ENCODE measurements at places on chromosomes 1 and 21.

DNA sequence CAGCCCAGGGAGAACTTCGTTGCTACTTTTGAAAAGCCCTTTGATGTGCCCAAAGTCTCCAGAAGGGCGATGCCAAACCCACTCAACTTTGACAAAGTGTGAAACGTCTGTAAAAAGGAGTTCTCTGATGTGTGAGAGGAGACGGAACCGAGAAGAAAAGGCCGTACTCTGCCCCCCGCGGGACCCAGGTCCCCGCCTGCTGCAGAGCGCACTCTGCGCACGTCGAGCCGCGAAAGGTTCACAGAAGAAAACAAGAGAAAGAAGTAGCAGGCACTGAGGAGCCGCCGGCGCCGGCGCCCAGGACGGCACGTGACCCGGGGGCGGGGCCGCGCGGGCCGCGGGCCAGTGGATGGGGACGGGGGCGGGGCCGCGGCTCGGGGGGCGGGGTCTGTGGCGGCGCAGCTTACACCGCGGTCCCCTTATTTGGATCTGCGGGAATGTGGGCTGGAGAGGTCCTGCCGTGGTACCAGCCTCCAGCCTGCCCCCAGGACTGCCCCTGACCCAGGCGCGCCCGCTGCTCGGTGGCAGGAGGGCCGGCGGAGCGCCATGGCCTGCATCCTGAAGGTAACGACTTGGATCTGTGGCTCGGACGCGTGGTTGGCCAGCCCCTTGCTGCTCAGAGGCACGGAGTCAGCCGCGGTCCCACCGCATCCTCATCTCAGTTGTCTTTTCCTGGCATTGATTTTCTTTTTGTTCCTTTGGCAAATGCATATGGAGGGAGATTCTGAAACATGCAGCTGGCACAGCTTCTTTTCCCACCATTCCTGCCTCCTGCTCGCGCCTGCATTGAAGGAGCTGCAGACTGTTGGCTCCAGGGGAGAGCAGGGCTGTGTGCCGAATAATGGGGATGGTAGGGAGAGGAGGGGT lies at the start of gene ST6GALNAC3:
TSS of gene ST6GALNAC3 (plus strand) at position 426 of the 867 bp plus-strand sequence.
- DNase-seq, result peak; percentile 74

GRCh38 chr1:14741082-14741481 lies 142.6 kb downstream of the KAZN start:
- no peak for DNase-seq

DNA sequence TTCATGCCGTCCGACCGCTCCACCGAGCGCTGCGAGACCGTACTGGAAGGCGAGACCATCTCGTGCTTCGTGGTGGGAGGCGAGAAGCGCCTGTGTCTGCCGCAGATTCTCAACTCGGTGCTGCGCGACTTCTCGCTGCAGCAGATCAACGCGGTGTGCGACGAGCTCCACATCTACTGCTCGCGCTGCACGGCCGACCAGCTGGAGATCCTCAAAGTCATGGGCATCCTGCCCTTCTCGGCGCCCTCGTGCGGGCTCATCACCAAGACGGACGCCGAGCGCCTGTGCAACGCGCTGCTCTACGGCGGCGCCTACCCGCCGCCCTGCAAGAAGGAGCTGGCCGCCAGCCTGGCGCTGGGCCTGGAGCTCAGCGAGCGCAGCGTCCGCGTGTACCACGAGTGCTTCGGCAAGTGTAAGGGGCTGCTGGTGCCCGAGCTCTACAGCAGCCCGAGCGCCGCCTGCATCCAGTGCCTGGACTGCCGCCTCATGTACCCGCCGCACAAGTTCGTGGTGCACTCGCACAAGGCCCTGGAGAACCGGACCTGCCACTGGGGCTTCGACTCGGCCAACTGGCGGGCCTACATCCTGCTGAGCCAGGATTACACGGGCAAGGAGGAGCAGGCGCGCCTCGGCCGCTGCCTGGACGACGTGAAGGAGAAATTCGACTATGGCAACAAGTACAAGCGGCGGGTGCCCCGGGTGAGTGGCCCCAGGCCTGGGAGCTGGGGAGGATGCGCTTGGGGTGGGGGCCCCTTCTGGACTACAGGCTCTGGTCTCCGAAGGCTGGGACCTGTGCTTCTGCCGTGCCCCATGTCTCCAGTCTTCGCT lies 1.1 kb downstream of the SKI start:
- peak; percentile 75 for DNase-seq

GRCh38 chr1:241675983-241676382 lies 23.9 kb downstream of the WDR64 start:
- no peak for DNase-seq

- no peak for DNase-seq
Observed at GRCh38 chr1:201693890-201694607, 134.9 kb upstream of the IPO9 start.

DNA sequence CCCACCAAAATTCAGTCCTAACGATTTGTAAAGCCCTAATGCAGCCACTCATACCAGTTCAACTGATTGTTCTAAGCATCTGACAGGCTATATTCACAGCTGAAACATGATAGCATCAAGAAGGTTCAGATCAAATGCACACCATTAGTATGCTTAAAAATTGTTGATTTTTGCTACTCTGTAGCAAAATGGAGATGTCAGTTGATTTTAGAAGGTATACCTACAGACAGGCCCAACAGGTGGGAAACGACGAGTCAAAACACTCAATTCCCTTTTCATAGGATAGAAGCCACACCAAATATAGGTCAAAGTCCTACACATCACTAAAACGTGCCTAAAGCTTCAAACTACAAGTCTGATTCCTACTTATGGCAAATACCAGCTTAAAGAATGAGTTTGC lies 6.7 kb downstream of the SFPQ start:
- DNase-seq, result no peak

DNA sequence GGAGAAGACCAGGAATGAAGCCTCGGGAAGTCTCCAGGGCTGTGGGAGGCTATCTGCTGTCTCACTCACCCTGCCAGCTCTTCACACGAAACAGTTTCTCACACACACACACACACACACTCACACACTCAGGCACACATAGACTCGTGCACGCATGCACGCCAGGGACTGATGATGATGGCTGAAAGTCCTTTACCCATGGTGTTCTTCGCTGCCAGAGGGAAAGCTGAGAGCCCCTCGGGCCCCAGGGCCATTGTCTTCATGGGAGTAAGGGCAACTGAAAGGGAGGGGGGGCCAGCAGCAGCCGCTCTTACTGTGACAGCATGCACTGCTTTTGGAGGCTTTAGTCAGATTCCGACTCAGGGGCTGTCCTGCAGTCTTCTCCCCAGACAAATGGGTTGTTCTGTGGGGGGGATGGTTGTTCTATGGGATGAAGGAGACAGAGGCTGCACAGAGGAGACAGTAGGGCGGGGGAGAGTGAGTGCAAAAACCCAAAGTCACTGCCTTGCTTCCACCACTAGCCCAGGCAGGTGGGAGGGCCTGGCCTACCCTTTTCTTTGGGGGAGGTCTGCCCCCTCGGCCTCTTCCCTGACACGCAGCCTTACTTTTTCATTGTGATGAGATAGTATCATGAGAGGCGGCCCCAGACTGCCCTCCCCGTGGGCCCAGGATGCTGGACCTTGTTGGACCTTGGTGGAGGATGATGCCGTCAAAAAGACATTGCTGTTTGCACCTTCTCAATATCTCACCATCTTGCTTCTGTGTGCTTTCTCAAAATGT lies 29.0 kb downstream of the STUM start:
- DNase-seq, result no peak

DNA sequence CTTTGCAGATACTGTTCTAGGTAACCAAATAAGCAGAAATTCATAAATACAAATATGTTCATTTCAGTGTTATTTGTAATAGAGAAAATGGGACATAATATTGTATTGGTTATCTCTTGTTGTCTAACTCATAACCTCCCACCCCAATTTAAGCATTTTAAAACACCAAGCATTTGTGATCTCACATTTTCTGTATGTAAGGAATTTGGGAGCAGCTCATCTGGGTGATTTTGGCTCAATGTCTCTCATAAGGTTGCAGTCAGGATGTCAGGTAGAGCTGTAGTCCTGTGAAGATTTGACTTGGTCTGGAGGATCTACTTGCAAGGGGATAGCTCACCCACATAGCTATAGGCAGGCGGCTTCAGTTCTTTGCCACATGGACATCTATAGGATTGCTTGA lies 29.5 kb downstream of the CEP350 start:
- no peak for DNase-seq

- no peak for DNase-seq
Observed at GRCh38 chr1:208162903-208163302, 81.3 kb downstream of the PLXNA2 start.

GRCh38 chr21:25759573-25759972 lies 24.8 kb downstream of the GABPA start:
- no peak for DNase-seq

DNA sequence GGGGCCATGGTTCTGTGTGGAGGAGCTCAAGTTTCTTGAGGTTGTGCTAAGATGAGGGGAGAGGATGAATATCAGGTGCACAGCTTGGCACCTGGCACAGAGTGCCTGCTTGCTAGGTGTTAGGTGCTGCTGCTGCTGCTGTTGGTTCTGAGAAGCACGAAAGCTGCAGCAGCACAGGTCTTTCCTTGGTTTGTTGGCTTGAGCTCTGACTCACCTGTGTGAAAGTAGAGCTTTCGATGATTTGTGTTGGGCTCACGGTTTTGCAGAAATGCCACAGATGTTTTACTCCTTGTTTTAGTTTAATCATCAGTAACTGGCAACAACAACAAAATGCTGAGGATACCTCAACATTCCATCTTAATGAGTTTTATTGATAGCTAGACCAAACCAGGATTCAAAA lies 221.6 kb downstream of the BRINP2 start:
- no peak for DNase-seq

GRCh38 chr1:18320051-18320450 lies 160.7 kb upstream of the KLHDC7A start:
- DNase-seq, result no peak

GRCh38 chr1:26994787-26995517 lies 1.5 kb downstream of the TRNP1 start:
- DNase-seq, result peak; percentile 11

- DNase-seq, result no peak
Observed at GRCh38 chr1:981491-981954, 370 bp downstream of the PERM1 start.

GRCh38 chr1:225897595-225898514 lies 8.9 kb upstream of the LEFTY1 start:
- no peak for DNase-seq

GRCh38 chr1:155889566-155889965 lies 21.6 kb downstream of the RIT1 start:
- no peak for DNase-seq

DNA sequence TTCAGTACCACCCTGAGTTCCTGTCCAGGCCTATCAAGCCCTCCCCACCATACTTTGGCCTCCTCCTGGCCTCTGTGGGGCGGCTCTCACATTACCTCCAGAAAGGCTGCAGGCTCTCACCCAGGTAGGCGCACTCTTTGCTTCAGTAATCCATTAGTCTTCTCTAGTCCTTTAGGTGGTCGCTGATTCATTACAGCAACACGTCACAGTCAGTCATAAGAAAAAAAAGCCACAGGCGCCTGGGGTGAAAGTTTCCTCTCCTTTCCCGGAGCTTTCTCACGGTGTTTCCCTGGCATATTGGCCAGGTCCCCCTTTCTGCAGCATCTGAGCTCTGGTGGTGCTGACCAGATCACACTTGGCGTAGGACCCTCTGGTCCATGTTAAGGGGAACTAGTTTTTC lies 12.1 kb downstream of the SLFNL1 start:
- DNase-seq, result no peak

DNA sequence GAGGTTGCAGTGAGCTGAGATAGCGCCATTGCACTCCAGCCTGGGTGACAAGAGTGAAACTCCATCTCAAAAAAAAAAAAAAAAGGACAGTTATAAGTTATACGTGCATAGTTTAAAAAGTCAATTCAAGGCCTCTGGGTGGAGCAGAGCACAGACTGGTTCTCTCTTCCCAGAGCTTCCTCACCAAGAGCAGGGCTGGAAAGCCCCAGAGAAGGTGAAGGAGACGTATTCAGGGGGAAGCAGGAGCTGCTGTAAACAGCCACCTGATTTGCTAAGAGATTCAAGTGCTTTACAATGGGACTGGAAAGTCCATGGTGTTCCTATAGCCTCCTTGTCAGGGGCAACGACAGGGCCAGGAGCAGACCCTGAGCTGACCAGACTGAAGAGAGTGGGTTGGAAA lies 85.0 kb upstream of the LYST start:
- DNase-seq, result no peak

DNA sequence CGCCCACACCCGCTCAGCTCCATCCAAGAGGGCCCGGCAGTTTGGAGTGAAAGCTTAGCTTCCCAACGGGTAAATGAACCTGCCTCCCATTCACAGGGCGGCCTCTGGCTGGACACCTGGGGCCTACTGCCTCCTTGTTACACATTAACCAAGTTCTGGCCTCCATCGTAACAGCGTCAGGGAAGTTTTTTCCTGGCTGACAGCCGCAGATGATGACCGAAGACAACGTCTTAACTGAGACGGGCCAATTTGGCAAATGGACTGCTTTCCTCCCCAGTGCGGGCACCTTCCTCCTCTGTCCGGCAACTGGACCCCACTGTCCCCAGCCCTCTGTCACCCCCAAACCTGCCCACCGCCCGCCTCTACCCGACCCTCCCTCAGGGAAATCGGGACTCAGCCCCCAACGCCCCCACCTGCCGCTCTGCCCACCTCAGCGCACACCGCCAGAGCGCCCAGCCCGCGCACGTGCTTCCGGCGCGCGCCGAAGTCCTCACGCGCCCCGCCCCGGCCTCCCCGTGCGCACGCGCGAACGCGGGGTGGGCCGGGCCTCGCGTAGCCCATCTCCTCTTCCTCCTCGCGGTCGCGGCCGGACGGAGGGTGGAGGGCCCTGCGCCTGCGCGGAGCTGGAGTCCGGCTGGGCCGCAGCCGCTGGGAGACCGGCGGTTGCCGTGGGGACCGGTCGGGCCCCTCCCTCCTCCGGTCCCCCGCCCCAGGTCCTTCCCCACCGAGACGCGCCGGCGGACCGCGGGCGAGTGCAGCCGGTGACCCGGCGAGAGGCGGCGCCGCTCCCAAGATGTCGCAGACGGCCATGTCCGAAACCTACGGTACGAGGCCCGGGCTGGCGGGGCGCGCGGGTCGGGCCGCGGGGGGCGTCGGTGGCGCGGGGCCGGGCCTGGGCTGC lies at the start of gene RAB4A:
TSS of gene RAB4A (plus strand) at position 565 of the 901 bp plus-strand sequence. CDS start at position 794, 229 bp downstream.
- peak; percentile 94 for DNase-seq

DNA sequence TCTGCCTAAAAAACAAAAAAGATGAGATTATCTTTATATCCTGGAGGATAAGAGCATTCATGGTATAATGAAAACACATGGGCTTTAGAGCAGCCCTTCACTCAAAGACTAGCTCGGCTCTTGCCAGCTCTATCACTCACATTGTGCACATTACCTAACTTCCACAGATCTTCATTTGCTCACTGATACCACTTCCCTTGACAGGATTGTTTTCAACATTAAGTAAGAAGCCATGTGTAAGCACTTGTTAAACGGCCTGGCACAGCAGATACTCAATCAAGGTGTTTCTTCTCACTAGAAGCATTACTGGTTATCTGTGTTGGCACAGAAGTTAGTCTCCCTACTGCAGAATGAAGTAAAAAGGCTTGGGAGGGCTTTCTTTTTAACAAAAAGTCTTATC lies 18.7 kb downstream of the LPGAT1 start:
- no peak for DNase-seq

- DNase-seq, result no peak
Observed at GRCh38 chr1:9755441-9755995, 68.2 kb downstream of the CLSTN1 start.

DNA sequence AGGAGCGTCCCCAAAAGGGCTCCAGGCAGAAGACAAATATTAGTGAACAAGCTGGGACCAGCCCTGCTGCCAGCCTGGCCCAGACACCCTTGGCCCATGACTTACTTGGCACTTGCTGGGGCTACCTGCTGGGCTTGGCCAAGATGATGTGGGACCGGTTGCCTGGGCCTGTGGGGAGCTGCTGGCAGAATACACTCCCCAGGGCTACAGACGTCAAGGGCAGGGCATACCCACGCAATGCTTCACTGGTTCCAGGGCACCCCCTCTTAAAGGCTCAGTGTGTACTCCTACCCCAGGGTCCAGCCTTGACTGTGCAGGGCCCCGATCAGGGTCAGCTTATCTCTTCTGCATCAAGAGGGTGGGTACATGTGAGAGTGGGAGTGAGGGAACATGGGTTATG lies 106.5 kb upstream of the SLC2A1 start:
- no peak for DNase-seq

Data from small intestine (tissue), 16 donors.